Activated T-cell treated with anti-CD3 and anti-CD28 coated beads, Interleukin-2, amount 50 U/mL, for 24 hours (primary cell): ENCODE measurements at places on chromosomes 13 and 19.

DNA sequence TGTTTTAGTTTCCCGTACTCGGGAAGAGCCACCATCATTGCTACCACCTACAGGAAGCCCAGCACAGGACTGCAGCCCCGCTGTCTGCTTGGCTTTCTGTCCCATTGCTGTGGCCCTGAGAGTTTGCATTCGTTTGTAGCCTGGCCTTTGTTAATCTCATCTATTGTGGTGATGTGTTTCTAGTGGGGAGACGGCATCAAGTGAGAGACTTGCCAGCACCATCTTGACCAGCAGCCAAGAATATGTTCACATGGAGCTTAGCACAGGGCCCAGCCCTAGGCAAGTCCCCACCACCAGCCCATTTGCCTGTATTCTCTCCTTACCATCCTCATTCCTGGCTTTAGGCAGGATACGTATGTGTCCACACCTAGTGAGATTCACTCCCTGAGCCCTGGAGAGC lies 17.3 kb upstream of the OVOL3 start:
- no peak for DNase-seq

GRCh38 chr13:44012910-44013757 lies 133.4 kb downstream of the LACC1 start:
- DNase-seq = no peak

GRCh38 chr13:113562085-113562749 lies 22.3 kb upstream of the TFDP1 start:
- DNase-seq = peak; percentile 61

GRCh38 chr19:35059006-35059798 lies 17.7 kb downstream of the HPN start:
- no peak for DNase-seq

GRCh38 chr19:54115109-54116063 lies at the start of the genes PRPF31 and TFPT:
Gene PRPF31 (plus strand): TSS chr19:54115754. CDS start chr19:54118279, 2,525 bp downstream.
Gene TFPT (minus strand): TSS chr19:54115657. CDS start chr19:54115269, 388 bp downstream.
- DNase-seq = peak; percentile 96

GRCh38 chr13:77207943-77208342 lies 119.0 kb downstream of the MYCBP2 start:
- no peak for DNase-seq

- DNase-seq = no peak
Measured at GRCh38 chr19:38684862-38685665, 37.6 kb downstream of the ACTN4 start.

DNA sequence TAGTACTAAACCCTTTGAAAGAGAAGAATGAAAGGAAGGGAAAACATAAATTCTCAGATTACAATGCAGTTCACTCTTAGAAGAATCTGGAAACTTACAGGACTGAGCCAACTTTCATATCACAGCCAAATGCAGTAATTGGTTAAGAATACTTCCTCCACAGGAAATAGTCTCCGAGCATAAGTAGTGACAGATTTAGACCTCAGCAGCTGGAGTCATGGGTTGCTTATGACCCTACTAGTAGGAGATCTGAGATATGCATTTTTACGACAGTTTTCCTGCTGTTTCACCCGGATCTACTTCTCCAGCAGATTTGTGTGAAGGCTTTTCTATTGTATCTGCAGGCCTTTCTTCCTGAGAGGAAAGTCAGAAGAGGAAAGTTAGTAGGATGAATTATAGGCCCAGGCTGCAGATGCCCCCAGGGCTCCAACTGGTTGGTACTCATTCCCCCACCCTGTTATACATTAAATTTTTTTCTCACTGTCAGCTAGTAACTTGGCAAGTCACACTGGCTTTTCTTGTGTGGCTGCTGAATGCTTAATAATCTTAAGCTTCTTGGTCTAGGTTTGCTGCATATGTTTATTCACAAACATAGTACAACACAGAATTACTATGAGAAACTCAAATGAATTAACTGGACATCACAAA lies 1241.5 kb upstream of the MIR17HG start:
- no peak for DNase-seq

DNA sequence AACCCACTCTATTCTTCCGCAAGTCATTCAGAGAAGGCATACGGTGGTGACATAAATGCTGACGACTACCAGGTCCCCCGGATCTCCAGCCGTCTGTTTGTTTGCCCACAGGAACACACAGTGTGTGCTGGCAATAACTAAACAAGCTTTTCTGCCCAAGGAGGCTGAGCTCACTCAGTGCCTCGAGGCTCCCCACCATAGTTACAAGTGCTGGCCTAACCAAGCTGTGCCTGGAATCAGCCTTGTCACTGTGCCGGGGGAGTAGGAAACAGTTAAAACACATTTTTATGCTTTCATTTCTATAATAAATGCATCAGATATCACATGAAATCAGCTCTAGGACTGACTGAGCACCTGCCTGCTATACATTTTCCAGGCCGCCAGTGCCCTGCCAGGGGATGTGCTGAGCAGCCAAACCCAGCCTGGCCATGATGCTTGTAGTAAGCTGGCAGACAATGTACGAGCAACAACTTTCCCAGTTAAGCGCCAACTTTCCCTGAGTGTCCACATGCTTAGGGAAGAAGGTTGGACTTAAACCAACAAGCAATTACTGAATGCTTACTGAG lies 28.1 kb downstream of the BRD4 start:
- DNase-seq = peak; percentile 53

DNA sequence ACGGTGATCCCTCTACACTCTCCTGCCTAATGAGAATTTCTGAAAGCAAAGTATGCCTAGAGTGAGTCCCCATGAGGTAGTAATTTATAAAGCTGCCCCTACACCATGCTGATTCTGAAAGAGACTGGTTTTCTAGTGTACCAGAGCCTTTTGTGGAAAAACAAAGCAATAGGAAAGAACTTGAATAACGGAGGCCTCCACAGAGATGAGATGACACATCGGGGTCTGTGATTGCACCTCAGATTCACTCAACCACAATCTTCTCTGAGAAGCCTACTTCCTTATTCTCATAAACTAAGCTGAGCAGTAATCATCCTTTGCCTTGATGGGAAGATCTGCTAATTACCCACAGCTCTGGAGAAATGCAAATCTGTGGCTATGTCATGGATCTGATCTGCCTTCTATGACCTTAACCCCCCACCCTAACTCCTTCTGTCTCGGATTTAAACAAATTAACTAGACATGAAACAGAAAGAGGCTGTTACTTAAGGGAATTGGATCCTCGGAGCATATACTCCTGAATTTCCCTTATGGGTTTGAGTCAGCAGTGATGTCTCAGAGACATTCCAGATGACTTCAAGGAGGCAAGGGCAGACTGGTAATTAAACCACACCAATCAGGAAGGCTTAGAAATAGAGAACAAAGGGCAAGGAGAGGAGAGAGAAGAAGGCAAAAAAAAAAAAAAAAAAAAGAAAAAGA lies 128.0 kb downstream of the DCT start:
- DNase-seq = no peak

DNA sequence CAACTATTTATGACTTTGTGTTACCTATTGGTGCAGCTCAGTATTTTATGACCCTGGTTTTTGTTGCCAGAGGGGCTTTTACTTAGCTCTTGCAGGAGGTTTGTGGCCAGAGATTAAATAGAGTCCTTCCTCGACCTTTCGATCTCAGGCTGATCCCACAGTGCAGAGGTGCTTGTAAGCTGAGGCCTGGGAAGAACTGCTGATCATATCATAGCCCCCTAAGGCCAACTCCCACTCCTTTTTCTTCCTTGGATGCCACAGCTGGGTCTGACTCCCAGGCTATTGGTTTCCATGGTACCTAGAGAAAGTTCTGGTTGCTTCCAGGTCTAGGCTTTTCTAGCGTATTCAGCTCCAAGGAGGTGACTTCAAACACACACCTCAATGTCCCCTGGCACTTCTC lies 324.9 kb downstream of the FOXO1 start:
- DNase-seq = no peak

DNA sequence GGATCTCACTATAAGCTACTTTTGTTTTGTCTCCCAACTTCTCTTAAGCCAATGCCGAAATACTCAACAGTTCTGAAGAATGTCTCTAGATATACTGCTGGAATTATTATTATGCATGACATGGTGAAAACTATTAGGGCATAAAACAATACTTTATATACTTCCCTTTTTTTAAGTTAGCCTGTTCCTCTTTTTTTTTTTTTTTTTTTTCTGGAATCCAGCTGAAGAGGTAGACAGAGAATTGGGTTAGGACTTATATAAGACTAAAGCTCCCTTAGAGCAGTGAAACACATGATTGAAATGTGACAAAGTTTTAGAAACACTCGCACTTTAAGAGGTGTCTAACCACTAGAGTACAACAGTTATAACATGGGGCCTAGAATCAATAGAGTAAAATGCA lies 850.9 kb upstream of the PCDH9 start:
- no peak for DNase-seq

DNA sequence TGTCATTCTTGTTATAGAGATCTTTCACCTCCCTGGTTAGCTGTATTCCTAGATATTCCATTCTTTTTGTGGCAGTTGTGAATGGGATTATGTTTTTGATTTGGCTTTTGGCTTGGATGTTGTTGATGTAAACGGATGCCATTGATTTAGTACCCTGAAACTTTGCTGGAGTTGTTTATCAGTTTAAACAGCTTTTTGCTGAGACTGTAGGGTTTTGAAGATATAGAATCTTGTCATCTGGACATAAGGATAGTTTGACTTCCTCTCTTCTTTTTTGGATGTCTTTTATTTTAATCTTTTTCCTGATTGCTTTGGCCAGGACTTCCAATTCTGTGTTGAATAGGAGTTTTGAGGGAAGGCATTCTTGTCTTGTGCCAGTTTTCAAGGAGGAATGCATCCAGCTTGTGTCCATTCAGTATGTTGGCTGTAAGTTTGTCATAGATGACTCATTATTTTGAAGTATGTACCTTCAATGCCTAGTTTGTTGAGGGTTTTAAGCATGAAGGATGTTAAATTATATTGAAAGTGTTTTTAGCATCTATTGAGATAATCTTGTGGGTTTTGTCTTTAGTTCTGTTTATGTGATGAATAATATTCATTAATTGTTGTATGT lies 16.8 kb downstream of the ZNF431 start:
- no peak for DNase-seq

- no peak for DNase-seq
Measured at GRCh38 chr19:33389421-33390100, 16.1 kb downstream of the CEBPG start.

DNA sequence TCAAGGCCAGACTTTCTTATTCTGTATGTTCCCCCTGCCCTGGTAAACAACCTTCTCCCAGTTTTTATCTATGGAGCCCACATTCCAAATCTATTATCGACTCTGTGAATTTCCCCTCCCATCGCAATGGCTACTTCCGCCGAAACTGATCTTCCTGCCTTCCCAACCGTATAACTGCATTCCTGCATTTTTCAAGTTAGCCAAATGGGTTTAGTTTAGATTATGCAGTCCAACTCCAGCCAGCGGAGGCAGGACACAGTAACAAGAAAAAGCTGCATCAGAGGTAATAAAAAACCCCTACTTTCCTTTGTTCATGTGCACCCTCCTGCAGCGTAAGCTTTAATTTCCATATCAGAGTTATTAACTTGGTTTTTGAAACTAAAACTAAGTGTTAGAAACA lies 112.2 kb upstream of the ZNF91 start:
- DNase-seq = no peak

DNA sequence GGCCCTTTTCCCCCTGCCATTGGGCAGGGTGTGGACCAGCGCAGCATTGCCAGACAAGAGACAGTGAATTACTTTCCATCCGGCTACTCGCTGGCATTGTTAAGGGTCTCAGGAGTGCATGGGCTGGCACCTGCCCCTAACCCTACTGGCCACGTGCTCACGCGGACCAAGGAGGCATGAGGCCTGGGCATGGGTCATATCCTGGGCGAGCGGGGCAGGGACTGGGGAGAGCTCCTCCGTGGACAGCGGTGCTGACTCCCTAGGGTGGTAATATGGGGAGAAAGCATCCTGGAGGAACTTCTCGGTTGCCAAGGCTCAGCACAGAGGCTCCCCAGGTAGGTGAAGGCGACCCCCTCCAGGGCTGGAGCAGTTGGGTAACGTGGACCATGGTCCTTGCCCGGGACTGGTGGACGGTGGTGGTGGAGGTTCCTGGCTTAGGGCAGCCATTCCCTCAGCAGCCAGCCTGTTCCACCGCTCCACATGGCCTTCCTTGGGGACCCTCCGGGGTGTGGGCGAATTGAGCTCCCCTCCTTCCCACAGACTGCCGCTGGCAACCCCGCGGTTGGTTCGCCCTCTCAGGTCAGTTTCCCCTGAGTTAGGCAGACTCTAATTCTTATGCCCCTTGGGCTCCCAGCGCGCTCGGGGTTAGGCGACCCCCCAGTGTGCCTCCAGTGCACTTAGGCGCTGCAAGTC lies 465.1 kb downstream of the SLITRK5 start:
- DNase-seq = no peak

DNA sequence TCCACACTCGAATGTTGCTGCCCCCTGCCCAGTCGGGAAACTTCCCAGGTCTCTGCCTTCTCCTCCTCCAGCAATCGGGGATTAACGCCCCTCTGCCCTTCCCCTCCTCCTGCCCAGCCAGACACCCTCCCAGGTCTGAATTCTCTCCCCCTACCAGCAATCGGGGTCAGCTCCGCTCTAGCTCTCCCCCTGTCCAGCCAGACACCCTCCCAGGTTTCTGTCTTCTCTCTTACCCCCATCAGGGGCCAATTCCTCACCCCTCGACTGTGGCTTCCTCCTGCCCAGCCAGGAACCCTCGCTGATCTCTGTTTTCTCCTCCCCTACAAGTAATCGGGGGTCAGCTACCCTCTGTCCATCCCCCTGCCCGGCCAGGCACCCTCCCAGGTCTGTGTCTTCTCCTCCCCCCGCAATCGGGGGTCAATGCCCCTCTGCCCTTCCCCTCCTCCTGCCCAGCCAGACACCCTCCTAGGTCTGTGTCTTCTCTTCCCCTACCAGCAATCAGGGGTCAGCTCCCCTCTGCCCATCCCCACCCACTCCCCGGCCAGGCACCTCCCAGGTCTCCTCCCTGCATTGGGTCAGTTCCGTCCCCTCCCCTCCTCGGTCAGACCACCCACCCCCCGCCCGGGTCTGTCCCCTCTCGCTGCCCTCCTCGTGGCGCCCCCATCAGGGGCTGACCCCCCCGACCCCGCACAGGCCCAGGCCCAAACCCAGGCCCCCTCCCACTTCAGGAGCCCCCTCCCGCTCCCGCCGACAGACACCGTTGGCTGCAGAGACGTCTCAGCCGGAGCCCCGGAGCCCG lies 668 bp downstream of the ZFR2 start:
- DNase-seq = no peak

DNA sequence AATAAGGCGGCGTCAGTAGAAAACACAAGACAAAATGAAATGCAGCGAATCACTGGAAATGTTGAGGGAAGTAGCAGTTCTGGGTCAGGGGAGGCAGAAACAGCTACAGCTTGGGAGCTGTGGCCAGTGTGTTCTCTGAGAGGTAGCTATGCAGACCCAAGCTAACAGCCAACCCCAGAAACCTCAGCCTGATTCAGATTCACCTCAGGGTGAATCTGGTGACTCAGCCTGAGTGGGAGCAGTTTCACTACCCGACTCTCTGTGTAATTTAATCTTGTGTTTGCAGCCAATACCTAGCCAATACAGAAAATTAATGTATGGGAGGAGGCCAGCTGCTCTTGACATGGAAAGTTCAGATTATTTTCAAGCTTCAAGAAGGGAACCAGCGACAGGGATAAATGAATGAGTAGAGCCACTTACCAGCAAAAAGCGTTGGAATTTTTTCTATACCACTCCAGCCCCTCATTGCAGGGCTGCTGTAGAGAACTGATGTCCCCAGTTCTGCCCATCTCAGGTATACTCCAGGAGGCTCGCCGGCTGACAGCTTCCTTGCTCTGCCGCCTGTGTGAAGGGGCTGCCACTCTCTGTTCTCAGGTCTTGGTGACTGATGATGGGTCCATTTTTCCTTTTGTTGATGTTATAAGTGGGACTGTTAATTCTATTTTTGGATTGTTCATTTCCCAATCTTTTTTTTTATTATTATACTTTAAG lies 8.9 kb downstream of the IGFL3 start:
- DNase-seq = peak; percentile 52
